ENCODE measurements at places on chromosomes 3 and 15.

- DNase-seq, result no peak
Observed at GRCh38 chr3:177771780-177772179, 574.5 kb upstream of the TBL1XR1 start.

- DNase-seq, result no peak
Observed at GRCh38 chr3:3177861-3178497, 1.5 kb downstream of the CRBN start.

GRCh38 chr3:124362455-124362854 is 367.8 kb upstream of the UMPS start:
- DNase-seq, result no peak

- DNase-seq, result no peak
Observed at GRCh38 chr3:11152301-11152700, 2.0 kb upstream of the HRH1 start.

Data from T-helper 17 cell (primary cell).